ENCODE measurements at places on chromosomes 16 and 17.

DNA sequence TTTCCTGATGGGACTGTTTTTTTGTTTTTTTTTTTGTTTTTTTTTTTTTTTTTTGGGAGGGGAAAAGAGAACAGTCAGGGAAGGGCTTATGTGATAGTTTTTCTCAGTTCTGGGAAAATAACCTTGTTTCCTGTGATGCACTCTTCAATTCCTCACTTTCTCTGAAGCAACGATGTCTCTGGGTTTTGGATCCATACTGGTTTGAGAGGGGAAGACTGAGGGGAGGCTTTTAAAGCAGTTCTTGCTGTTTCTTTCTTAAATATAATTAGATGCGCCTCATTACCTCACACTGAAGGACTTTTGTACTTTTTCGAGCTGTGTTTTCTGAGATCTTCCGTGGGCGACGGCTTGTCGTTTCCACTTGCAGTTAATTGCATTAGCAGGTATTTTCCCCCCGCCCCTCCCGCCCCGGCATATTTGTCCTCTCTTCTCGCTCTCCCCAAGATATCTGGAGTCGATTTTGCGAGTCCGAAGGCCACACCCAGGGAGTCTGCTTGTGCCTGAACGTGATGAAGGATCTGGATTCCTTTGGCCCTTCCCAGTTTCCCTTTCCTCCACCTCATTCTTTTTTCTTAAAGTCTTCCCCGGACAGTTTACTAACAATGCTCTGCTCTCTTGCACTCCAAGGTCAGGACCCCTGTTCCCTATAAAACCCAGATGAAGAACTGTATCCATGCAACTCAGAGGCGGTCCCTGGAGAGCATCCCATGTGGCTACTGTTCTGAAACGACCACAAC lies 125.2 kb upstream of the ZFHX3 start:
- H3K27me3 ChIP-seq: no peaks in the 10 kb centered on the region
- H3K4me1 ChIP-seq: no peaks in the 10 kb centered on the region
- DNase-seq: no peak
- H3K36me3 ChIP-seq: no peaks in the 10 kb centered on the region

DNA sequence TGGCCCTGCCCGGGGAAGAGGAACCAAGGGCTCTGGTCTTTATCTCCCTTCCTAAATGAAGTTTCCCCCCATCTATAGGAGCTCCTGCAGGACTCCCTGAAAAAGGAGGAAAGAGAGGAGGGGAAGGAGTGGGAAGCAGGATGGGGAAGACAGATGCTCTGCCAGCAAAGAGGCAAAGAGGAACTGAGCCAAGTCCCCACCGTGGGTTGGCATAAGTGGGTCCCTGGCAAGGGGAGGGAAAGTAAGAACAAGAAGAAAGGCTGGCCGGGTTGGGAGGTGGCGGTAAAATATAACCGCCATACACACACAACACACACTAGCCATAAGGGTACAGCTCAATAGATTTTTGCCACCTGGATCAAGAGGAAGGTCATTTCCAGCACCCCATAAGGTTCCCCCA lies 6.1 kb upstream of the EIF1 start:
- H3K27me3 ChIP-seq: no peaks in the 10 kb centered on the region
- no peak overlapping the region for H3K4me3 ChIP-seq
- peaks cover 4% of the 10 kb centered on the region for H3K4me1 ChIP-seq
- H3K36me3 ChIP-seq: no peaks in the 10 kb centered on the region

- no peak overlapping the region for H3K4me3 ChIP-seq
- H3K36me3 ChIP-seq: no peaks in the 10 kb centered on the region
- peak overlapping the region; percentile 67 for H3K27ac ChIP-seq
- H3K4me1 ChIP-seq: no peaks in the 10 kb centered on the region
Measured at GRCh38 chr17:29706045-29706431, 83.3 kb upstream of the CORO6 start.

- H3K4me3 ChIP-seq: no peak overlapping the region
- H3K27ac ChIP-seq: peak overlapping the region; percentile 86
- no peaks in the 10 kb centered on the region for H3K27me3 ChIP-seq
- peaks cover 46% of the 10 kb centered on the region for H3K4me1 ChIP-seq
- peak; percentile 88 for DNase-seq
Measured at GRCh38 chr17:49739641-49740271, 24.2 kb downstream of the FAM117A start.

- DNase-seq: no peak
- H3K27me3 ChIP-seq: no peaks in the 10 kb centered on the region
- H3K4me3 ChIP-seq: no peak overlapping the region
Measured at GRCh38 chr16:81261049-81261648, 22.7 kb downstream of the BCO1 start.

GRCh38 chr17:56835264-56835585 lies 1.3 kb downstream of the DGKE start:
- H3K4me1 ChIP-seq: peaks cover 18% of the 10 kb centered on the region
- H3K27me3 ChIP-seq: no peaks in the 10 kb centered on the region
- H3K36me3 ChIP-seq: no peaks in the 10 kb centered on the region
- H3K27ac ChIP-seq: peak overlapping the region; percentile 94

- peaks cover 17% of the 10 kb centered on the region for H3K27me3 ChIP-seq
- DNase-seq: no peak
- H3K4me3 ChIP-seq: peak overlapping the region; percentile 29
- H3K4me1 ChIP-seq: no peaks in the 10 kb centered on the region
Measured at GRCh38 chr16:50841081-50841886, 99.4 kb downstream of the CYLD start.

DNA sequence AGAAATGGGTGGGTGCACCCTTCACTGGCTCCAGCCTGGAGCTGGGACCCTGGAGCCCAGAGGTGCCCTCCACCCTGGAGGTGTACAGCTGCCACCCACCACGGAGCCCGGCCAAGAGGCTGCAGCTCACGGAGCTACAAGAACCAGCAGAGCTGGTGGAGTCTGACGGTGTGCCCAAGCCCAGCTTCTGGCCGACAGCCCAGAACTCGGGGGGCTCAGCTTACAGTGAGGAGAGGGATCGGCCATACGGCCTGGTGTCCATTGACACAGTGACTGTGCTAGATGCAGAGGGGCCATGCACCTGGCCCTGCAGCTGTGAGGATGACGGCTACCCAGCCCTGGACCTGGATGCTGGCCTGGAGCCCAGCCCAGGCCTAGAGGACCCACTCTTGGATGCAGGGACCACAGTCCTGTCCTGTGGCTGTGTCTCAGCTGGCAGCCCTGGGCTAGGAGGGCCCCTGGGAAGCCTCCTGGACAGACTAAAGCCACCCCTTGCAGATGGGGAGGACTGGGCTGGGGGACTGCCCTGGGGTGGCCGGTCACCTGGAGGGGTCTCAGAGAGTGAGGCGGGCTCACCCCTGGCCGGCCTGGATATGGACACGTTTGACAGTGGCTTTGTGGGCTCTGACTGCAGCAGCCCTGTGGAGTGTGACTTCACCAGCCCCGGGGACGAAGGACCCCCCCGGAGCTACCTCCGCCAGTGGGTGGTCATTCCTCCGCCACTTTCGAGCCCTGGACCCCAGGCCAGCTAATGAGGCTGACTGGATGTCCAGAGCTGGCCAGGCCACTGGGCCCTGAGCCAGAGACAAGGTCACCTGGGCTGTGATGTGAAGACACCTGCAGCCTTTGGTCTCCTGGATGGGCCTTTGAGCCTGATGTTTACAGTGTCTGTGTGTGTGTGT lies 46.8 kb downstream of the IL21R start:
- DNase-seq: no peak
- no peaks in the 10 kb centered on the region for H3K36me3 ChIP-seq
- no peak overlapping the region for H3K4me3 ChIP-seq
- H3K27ac ChIP-seq: no peak overlapping the region
- no peaks in the 10 kb centered on the region for H3K4me1 ChIP-seq

DNA sequence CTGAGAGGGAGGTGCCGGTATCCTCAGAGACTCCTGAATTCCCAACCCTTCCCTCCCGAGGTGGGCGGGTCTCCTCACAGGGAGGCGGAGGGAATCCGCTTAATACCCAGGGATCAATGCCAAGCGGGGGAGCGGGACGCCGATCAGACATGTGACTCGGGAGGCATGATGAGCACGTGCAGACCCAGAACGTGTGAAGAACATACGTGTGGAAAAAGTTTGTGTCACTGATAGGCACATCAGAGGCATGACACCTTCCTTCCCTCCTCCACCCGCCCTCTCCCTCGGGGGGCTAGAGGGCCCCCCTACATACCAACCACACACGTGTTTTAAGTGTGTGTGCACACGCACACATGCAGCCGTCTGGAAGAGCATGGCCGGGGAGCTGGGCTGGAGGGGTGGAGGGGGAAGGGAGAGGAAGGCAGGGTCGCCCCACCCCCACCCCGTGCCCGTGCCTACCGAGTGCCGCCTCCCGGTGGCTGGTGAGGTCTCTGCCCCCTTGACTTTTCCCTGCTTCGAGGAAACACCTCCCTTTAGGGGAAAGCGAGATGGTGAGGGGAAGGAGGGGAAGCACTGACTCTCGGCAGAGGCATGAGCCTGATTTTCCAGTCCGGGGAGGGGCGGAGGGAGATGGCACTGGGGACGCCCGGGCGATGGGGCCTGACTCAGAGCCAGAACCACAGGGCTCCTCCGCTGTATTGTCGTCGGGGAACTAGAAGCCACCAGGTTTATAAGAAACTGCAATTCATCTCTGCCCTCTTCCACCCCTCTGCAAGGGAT lies 12.1 kb upstream of the TBX21 start:
- H3K36me3 ChIP-seq: no peaks in the 10 kb centered on the region
- no peak overlapping the region for H3K4me3 ChIP-seq
- peaks cover 62% of the 10 kb centered on the region for H3K27me3 ChIP-seq
- peaks cover 9% of the 10 kb centered on the region for H3K4me1 ChIP-seq
- DNase-seq: peak; percentile 28

Measured in transverse colon (tissue), 4 donors.